ENCODE measurements at places on chromosomes 1 and 21.

- no peak for DNase-seq
Measured at GRCh38 chr1:189606795-189607476, 870.7 kb downstream of the BRINP3 start.

GRCh38 chr1:46218443-46218842 lies 15.3 kb downstream of the LURAP1 start:
- DNase-seq: no peak

- no peak for DNase-seq
Measured at GRCh38 chr1:167249702-167250101, 29.0 kb downstream of the POU2F1 start.

- no peak for DNase-seq
Measured at GRCh38 chr21:14321042-14321441, 61.9 kb downstream of the HSPA13 start.

DNA sequence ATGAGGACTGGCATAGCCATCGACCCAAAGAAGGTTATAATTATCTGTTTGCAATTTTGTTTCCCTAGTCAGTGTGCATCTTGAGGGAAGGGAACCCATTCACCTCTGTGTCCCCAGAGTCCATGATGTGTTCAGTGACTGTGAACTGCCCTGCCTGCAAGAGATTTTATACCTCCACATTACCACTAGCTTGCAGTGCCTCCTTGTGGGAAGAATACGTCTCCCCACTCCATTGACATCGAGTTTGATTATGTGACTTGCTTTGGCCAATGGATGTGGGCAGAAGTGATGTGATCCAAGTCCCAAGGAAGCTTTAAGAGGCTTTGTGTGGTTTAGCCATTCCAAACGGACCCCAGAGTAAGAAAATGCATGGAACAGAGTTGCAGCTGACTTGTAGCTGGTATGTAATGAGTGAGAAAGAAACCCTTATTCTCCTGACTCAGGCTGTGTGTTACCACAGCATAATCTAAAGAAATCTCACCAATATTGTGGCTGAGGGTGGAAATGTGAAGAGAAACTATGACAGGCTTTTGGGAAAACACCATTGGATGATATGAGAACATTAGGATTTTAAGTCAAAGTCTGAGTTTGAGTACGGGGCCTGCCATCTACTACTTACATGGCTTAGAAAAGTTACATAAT lies 47.8 kb upstream of the NRDC start:
- no peak for DNase-seq

DNA sequence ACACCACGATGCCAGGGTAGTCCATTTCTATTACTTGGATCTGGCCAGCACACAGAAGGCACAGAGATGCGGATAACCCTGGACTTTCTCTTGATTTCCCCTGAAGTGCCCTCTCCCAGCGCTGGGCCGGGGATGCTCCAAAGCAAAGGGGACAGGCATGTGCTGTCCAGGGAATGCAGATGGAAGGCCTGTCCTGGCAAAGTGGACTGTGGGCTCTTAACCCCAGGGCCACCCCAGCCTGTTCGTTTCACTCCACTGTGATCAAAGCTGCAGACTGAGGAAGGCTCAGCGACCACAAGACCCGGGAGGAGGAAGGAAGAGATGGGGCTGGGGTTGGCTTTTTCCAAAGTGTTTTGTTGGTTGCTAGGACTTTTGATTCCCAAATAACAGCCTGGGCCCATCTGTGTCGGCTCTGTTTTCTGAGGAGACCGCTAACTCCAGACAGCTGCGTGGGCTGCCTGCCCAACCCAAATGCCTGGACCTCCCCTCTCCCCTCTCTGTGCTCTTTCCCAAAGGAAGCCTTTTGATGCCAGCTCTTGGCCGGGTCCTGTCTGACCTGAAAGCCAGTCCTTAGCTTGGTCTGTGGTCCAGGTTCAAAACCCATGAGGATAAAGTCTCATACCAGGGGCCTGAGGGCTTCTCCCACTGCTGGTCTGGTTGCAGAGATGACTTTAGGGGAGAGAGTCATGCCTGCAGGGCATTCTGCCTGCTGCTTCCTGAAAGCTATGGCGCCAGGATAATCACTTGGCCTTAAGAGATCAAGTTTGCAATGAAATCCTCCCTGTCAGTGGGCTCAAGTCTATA lies 119.6 kb upstream of the CD34 start:
- no peak for DNase-seq

DNA sequence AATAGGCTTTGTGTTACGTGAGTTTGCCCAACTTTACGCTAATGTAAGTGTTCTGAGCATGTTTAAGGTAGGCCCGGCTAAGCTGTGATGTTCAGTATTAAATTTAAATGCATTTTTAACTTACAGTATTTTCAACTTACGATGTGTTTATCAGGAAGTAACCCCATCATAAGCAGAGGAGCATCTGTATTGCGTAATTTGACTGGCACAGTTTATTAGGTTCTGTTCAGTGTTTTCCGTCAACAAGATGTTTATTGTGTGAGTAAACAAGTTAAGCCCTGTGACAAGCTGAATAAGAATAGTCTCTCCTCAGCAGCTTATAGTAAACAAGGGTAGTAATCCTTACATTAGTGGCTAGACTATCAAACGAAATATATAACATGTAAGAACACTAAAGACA lies 27.2 kb upstream of the SHISA4 start:
- DNase-seq: no peak

DNA sequence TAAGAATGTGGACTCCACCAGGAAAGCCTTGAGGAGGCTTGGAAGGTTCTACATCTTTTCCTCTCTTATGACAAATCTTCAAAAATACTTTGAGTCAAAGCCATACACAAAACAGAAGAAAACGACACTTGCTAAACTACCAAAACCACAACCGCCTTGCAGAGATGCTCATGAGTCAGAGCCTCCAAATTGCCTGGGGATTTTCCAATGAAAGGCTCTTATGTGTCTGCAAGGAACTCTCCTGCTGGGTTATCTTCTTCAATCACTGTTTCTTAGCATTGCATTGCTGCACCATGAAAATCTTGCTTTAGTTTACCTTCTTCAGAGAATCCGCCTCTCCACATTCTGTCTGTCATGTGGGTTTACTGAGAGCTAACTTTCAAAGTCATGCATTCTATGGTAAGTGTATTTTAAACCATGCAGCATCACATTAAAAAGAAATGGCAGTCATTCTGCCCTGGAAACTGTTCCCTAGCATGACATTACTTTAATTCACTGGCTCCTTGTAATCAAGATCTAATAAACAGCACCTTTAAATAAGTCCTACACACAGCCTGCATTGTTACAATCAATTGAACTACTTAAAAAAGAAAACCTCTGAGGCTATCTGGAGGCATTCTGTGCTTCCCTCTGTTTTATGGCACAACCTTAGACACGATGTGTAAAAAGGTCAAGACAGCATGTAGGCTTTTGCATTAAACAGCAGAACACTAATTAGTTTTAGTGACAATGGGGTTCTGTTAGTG lies 210.0 kb upstream of the FOXD3 start:
- no peak for DNase-seq

- DNase-seq: no peak
Measured at GRCh38 chr1:93177991-93178390, 2.2 kb downstream of the TMED5 start.

- no peak for DNase-seq
Measured at GRCh38 chr1:55143684-55144083, 71.5 kb downstream of the USP24 start.

GRCh38 chr1:194802572-194802971 lies 1616.2 kb upstream of the B3GALT2 start:
- no peak for DNase-seq

GRCh38 chr1:48047116-48047515 lies 49.9 kb upstream of the TRABD2B start:
- no peak for DNase-seq

GRCh38 chr1:212161231-212161781 lies 123.9 kb upstream of the PPP2R5A start:
- no peak for DNase-seq

- no peak for DNase-seq
Measured at GRCh38 chr1:172537827-172538391, 5.0 kb downstream of the SUCO start.

GRCh38 chr1:182786223-182786994 lies 3.2 kb upstream of the NPL start:
- peak; percentile 34 for DNase-seq

DNA sequence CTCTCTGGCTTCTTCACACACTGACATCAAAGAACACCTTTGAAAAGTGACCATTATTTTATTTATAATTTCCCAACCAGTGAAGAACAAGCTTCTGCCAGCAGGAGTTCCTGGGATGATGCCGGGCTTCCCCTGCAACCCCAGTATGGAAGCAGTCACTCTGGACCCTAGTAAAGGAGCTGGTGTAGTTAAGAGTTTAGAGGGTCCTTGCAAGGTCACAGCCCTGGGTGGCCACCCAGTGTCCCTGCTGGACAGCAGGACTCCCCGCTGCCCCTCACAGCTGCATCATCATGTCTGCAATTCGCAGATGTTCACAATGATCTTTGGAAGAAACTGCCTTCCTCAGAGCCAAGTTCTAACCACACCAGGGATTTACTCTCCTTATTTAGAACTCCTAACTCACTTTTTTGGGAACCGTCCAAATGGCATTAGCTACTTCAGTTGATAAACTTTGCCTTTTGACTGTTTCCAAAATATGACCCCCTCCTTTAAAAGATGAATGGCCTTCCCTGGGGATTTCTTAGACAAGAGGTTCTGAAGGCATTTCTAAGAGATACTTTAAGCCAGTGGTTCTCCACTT lies 90.6 kb downstream of the HIVEP3 start:
- DNase-seq: no peak

- no peak for DNase-seq
Measured at GRCh38 chr1:183676586-183677189, 23.6 kb upstream of the APOBEC4 start.

DNA sequence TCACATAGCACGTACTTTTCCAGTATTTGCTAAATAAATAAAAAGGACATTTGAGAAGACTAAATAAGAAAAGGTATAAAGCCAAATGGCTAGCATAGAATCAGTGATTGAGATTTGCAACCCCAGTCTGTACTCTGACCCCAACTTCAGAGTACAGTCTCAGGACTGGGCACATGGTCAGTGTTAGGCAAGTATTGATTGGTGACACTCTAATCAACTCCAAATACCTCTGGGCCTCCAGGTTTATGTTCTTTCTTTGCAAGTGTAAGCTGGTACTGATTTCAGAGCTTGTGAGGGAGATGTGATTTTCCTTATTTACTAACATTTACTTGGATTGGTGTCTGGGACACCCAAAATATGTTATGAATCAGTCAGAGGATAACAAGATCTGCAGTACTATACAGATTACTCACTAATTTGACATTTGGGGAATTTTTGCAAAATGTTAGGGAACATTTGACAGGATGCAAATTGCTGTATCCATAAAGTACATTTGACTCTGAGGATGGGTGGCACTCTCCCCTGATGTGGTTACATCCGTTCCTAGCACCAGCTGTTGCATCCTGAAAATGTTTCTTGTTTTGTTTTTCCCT lies 34.2 kb downstream of the LMO4 start:
- no peak for DNase-seq

DNA sequence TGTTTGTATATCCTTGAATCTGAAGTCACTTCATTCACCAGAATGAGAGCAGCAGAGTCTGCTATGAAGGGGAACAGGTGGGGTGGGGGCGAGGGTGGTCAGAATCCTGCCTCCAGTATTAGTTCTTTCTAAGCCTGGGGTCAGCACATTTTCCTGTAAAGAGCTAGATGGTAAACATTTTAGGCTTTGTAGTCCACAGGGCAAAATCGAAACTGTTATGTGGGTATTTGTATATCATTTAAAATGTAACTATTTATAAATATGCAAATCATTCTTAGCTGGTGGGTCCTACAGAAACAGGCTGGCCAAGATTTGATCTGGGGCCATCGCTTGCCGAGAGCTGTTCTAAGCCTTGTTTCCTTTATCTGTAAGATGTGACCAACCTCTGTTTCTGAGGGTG lies 96.0 kb downstream of the IGSF21 start:
- DNase-seq: no peak

GRCh38 chr1:36349839-36350238 lies 26.4 kb upstream of the EVA1B start:
- DNase-seq: no peak

DNA sequence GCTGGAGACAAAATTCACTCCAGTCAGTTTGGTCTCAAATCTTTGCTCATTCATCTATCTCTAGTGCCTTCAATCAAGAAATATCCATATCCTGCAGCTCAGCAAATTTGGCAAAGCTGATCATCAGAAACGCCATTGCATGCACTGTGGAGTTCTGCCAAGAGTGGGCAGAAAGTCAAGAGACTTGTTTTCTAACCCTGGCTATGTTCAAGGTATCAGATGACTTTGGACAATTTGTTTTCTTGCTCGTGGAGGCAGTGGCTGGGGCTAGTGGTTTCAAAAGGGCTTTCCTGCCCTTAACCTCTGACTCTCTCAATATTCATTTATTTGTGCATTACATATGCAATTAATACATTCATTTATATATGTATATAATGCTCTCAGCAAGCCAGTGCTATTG lies 12.8 kb upstream of the LRRC52 start:
- no peak for DNase-seq

- no peak for DNase-seq
Measured at GRCh38 chr21:25199944-25200343, 407.3 kb downstream of the MRPL39 start.

GRCh38 chr1:194466706-194467105 lies 1280.3 kb upstream of the B3GALT2 start:
- DNase-seq: no peak

DNA sequence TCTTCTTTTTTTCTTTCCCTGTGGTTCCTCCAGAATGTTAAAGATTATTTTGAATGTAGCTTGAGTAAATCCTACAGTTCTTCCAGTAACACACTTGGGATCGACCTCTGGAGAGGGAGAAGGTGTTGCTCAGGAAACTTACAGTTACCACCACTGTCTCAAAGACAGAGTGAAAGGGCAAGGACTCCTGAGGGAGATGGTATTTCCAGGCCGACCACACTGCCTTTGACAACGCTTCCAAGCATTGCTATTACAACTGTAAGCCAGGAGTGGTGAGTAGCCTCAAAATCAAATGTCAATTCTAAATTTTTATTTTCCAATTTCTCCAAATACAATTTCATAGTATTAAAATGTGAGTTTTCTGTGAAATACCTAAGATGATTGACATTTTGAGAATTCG lies 125.9 kb downstream of the PDE4B start:
- no peak for DNase-seq

DNA sequence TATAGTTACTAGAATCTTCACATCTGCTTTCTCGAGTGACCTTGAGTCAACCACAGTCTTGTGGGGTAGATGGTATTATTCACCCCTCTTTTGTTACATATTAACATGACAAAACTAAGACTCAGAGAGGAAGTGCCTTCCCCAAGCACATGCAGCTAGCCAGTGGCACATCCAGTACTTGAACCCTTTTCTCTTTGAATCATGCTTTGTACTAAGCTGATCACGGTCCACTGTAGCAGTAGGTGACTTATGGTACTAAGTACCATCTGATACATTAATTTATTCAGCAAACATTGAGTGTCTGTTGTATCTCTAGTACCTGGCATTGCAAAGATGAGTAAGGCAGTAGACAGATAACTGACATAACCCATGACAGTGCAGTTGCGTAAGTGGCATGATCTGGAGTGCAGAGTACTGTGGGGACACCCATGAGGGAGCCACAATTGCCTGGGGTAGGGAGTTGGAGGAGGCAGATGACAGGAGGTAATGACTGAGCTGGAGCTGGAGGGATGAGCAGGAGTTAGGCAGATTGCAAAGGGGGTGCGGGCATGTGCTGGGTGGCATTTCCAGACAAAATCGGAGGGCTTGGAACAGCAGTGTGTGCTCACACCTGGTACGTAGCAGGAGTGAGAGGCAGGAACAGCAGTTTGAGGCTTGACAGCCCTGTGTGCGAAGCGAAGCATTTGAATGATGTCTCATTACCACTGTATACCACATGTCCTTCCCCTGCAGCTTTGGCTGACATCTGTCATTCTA lies 29.8 kb downstream of the UCK2 start:
- DNase-seq: no peak

GRCh38 chr1:64493831-64494230 lies 23.9 kb downstream of the CACHD1 start:
- DNase-seq: no peak

Measured in CD4-positive, alpha-beta T cell treated with Interleukin-4 for 1 hour (primary cell).